ENCODE measurements at places on chromosomes 3 and 15.
A peak's percentile ranks its signal among the peaks of the same experiment; 100 is the strongest.

DNA sequence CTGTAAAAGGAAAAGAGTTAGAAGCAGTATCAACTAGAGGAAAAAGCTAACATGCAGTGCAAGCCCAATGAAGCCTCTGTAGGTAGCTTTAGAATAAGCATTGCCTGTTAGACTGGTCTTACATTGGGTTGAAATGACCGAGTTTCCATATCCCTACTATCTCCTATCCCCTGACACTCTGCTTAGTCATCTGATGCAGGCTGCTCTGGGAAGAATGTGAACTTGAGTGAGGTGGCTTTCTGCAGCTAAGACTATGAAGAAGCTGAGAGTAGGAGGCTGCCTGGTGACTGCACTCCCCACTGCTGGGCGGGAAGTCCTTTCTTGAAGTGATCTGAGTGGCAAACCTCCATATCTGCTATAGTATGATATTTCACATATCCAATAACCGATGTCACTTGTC lies 64.7 kb downstream of the OXSM start:
- DNase-seq: no peak

DNA sequence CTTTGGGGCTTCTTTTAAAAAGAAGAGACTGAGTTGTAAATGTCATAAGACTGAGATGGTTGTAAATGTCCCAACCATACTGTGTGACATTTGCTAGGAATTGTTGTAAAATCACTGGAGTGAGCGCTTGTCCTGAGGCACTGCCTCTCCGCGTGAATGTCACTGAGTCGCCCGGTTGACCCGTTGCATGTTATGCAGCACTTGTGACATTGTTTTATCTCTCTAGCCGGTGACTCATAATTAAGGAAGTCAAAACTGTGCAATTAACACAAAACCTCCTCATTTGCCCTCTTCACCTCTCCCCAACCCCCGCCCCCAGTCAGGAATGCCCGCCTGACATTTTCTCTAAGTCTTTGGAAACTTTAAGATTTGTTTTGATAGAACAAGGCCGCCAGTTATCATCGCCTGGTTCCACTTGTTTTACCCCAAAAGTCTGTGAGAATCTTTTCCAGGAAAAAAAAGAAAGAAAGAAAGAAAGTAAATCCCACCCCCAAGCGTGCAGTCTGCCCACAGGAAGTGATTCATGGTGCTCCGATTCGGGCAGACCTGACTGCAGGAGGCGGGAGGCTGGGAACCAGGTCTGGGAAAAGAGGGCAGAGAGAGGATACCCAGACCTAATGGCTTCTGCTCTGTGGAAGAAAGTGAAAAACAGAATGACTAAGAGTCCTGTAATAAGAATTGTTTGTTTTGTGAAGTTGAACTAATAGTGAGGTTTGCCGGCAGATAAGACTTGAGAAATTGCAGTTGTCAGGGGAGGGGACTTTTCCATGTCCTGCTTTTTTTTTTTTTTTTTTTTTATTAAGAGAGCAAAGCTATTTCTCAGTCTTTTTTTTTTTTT lies 84.8 kb downstream of the SMAD3 start:
- DNase-seq: peak; percentile 74

DNA sequence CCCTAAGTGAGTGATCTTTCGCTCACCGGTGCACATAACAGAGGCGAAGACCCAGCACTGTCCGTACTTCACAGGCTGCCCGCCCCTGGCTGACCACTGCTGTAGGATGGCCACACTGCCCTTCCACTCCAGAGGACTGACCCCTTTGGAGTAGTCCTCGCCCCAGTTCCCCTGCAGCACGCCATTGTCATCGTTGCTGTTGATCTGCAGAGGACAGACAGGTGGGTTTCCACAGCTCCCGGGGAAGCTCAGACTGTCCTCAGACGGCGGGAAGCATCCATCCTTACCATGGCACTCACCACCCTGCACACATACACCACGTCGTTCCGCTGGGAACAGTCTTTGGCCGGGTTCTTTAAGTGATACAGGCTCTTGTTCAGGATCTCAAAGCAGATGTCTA lies 20.5 kb upstream of the TGM5 start:
- no peak for DNase-seq

DNA sequence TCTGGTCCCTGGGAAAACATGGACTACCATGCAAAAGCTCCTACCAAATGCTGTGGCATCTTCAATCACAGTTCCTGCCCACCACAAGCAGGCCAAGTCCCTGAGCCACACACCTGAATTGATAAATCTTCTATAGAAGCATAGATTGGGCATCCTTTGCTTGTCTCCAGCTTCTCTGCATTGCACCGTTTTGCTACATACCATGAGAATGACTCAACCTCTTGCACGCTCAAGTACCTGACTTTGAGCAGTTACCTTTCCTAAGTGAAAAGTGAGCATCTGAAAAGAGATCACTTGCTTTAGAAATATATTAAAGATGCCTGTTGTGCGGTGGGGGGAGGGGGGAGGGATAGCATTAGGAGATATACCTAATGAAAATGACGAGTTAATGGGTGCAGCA lies 31.3 kb downstream of the GATM start:
- DNase-seq: no peak

DNA sequence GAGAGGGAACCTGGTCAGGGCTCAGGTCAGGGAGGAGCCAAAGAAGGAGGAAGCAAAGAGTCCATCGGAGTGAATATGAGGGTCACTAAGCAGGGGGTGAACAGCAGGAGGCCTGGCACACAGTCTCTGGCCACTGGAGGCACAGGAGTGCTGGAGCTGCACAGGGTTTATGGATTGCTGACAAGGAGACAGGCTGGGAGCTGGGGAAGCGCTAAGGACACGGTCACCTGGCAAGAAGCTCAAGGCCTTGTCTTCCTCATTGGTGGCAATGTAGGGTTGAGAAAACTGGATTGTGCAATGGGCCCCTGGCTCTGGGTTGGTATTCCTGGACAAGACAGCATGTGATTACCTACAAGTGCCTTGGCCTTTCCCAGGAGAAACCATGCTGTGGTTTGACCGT lies 5.8 kb upstream of the CAMP start:
- DNase-seq: no peak
